ENCODE measurements at places on chromosomes 3 and 15.
A peak's percentile ranks its signal among the peaks of the same experiment; 100 is the strongest.

DNA sequence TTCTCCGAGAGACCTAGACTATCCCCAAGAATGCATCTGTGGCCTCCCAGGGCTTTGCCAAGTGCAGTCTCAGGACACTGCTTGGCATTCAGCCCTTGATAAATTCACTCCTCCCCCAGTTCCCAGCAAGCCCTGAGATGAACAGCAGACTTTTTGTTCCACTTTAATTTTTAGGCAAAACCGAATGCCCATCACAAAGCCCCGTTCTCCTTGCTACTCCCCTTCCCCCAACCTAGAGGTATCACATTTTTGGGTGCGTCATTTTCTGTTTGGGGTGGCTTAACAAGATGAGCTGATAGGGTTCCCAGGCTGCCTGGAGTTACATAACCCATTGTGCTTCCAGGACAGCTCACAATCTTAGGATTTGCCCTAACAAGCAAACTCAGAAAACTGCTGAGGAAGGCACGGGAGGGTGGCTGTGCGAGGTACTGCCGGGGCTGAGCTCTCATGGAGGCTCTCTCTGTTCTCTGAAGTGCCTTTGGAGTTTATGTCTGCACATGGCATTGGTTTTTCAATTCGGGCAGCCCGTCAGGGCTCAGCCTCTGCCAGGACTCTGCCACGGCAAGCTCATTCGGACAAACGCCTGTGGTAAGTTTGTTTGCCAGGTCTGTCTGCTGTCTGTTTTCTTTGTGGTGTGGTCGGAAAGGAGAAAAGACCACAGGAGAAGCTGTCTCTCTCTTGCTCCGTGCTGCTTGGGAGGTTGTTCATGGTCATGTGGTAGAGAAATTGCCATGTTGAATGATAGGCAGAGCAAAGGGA is at the start of gene TRAK1:
Gene TRAK1 (plus strand): TSS at position 385 of the 759 bp plus-strand sequence. CDS start 113 bp downstream, at position 498.
- no peak for DNase-seq

DNA sequence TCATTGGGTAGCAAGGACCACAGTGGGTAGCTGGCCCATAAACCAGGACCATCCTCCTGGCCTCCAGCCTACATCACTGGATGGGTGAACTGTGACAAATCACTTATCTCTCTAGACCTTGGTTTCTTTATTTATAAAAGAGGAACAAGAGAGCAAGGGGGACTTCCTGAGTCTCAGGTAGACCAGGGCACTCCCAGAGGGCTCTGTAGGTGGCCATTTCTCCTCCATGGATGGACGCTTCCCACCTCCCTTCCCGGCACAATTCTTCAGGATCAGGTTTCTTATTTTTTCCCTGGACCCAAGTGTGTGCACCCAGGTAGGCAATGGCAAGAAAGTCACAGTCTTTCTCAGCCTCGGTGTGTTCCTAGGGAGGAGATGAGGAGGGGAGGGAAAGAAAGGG is 41.4 kb upstream of the SPATA12 start:
- no peak for DNase-seq

DNA sequence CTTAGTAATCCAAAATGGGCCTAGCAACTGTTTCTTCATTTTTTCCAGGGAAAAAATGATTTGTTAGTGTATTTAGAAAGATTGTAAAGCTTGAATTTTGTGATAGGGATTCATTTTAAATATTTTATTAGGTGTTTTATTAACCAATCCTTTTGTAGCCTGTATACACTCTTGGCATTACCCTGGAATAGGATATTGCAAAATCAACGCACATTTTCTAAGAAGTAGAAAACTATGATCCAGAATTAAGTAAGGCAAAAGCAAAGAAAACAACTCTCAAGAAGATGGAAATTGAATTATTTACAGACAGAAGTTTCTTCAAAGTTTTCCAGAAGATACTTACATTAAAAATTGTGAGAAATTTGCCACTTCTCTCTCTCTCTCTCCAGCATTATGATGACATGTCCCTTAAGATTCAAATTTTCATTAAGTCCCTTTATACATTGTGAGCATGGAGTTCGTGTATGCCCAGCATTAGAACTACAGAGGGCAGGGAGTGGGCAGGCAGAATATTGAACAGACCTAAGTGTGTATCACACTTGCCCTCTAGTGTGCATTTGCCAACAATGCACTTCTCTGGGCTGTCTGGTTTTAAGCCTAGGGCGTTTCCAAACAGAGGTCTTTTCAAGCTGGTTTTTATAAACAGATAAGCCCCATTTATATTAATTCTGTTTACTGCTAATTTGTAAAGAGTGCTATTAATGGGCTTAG is 28.5 kb upstream of the CMSS1 start:
- DNase-seq: no peak

GRCh38 chr3:193960487-193961274 is 175.3 kb upstream of the HES1 start:
- peak; percentile 26 for DNase-seq

DNA sequence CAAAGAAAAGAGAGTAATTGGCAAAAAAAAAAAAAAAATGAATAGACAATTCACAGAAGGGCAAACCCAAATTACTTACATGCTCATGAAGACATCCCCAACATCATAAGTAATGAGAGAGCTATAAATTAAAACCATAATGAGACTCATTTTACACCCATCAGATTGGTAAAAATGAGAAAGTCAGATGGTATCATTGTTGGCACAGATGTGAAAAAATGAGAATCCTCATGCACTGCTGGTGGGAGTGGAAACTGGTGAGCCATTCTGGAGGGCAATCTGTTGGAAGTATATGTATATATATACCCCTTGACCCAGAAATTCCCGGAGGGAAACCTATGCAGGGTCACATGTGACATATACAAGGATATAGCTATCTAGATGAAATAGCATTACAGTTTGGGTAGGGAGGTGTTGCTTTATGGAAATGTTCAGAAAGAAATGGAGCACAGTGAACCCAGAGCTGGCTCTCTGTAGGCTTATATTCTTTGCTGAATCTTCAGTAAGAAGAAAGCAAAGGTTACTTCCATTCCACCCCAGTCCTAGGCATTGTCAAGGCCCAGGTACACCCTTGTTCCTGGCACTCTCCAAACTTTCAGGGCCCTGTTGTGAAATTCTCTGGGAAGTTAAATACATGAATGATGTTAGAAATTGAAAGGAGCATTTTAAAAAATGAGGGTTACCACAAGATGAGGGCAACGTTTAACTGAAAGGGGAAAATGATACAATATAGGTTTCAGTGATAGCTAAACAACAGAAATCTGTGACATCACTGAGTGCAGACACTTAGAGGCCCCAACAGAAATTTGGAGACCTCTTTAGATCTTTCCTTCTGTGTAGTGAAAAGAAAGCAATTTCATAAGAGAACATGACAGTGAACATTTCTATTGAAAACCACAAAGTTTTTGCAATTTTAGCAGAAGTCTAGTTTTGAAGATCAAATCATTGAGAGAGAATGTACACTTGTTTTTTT is 132.7 kb upstream of the TPRG1 start:
- DNase-seq: no peak

DNA sequence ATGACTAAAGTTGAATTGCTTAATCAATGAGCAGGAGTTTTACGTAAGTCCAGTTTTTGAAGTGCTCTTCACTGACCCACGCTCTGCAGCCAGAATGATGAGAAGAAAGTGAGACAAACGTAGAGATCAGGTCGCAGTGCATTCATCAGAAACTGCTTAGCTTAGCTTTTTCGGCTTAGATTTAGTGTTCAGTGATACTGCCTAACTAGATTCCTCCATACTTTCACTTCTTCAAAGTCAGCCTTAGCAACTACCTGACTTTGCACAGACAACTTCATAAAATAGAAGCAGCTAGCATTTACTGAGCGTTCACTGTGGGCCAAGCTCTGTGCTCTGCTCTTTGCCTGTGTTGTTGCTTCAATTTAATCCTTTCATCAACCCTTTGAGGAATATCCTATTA is 116.1 kb downstream of the KCNH8 start:
- no peak for DNase-seq

- DNase-seq: no peak
Measured at GRCh38 chr15:64354688-64355344, 1.2 kb downstream of the CSNK1G1 start.

DNA sequence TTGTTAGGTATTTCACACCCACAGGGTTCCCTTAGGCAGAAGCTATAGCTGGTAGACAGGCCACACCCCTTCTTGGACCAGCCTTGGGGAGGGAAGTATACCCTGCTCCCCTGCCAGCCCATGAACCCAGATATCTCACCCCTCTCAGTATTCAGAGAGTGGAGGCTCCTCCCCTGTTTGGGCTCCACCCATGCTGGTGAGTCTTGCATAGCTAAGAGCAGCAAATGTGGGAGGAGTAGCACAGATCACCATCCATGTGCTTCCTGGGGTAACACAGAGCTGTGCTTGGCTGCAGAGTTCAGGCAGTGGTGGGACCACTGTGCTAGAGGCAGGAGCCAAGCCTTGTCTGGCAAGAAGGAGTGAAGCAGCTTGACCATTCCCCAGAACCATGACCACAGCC is 427.2 kb downstream of the ZIC1 start:
- DNase-seq: no peak

GRCh38 chr15:50993598-50993997 is 85.1 kb downstream of the AP4E1 start:
- no peak for DNase-seq

GRCh38 chr3:156304406-156304805 is 184.0 kb downstream of the KCNAB1 start:
- DNase-seq: no peak

GRCh38 chr3:183536238-183536880 is 19.1 kb downstream of the KLHL6 start:
- no peak for DNase-seq

DNA sequence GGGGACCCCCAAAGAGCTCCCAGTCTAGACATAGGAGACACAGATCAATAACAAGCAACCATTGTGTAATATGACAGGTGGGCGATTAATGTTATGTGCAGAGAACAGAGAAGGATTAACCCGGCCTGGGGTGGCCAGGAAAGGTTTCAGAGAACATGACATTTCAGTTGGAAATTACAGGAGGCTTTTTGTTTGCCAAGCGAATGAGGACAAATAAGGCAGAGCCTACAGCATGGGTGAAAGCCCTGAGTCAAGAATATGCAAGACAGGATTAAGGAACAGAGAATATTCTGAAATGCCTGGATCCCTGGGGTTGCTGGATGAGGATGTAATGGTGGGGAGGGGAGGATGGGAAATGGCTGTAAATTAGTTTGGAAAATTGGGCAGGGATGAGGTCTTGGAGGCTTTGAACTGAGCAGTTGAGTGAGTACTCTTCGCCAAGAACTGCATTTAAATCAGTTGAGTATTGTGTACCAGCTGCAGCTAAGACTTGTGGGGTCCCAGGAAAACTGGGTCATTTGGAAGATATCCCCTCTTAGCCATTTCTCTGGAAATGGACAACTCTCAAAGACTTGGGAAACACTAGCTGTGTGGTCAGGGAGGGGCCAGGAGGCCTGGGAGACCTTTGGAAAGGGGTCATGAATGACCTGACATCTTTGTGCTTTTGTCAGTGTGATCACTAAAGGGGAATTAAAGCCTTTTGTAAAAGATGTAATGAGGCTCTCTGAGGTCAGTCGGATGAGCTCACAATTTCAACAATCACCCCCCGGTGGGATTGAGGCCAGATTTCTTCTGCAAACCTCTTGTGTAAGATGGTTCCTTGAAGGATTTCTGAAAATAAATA is 198.6 kb upstream of the NR2E3 start:
- DNase-seq: no peak

DNA sequence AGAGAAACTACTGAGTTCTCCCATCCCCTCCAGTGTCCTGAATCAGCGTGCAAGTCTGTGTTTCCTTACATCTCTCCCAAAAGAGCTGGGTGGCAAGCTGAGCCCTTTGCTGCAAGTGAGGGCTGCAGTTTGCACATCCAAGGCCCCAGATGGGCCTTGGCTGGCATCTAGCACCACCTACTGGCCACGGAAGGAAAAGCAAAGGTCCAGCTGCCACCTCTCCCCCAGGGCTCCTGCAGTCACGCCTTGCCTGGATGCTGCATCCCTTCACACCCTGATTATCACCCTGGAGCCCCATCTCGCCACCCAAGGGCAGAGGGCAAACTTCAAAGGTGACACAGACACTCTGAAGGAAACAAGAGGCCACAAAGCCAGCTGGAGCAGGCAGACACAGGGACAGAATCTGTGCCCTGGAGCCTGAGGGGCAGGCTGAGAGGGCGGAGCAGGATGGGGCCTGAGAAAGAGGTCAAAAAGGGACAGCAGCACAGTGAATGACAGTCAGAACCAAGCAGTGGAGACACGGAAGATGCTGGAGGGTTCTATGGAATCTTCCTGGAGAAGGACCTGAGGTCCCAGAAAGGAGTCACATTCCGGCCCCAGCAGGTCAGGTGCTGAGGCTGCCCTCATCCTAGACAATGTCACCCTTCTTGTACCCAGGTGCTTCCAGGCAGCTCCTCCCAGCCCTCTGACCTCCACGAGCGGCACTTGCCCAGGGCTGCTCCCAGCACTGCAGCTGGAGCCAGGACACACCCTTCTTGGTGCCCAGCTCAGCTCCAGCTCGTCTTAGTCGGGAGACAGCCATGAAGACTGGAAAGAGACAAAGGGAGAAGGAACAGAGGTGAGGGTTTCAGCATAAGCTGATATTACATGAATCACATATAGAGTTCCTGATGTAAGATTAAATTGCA is 18.3 kb upstream of the NTRK3 start:
- DNase-seq: peak; percentile 32

DNA sequence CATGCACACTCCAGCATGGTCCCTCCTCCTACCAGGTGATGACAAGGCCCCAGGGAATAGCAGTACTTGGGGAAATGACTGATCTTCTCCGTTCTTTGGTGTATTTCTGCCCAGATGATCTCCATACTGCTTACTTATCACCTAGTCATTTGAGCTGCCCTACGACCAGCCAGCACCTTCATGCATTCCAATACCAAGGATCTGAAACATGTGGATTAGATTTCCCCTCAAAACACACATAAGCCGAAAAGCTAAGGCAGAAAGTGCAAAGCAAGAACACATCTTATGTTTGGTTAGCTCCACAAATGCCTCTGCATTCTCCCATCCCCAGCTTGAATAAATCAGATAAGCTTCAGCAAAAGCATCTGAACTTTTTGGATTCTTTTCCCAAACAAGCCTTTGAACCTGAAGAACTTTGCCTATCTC is 64.8 kb upstream of the BCL6 start:
- no peak for DNase-seq

GRCh38 chr15:68877626-68878025 is 52.7 kb upstream of the SPESP1 start:
- no peak for DNase-seq

- DNase-seq: no peak
Measured at GRCh38 chr3:178381971-178382448, 154.2 kb upstream of the KCNMB2 start.

DNA sequence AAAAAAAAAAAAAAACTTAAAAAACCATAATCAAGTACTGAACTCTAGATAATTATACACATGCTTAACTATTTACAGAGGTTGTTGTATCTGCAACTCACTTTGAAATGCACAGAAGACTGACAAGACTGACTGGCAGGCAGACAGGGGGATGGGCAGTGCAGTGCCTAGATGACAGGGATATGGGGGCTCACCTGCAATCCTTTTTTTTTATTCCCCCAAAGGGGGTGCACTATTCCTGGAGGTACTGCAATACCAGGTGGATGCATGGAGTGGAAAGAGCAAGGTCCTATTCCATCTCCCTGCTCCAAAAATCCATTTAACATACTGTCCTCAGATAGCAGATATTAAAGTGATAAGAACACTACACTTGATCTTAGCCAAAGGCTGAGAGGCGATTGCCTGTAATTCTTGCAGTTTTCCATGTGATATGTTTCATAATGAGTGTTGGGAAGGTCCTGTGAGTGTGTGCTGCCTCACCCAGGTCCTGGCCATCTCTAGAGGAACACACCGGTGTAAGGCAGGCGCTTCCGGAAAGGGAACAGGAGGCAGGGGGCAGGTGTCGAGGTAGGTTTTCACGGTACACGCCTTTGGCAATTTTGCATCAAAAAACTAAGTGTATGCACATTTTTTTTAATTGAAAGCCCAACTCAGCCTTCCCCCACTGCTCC is 22.7 kb downstream of the SEC61A1 start:
- DNase-seq: no peak
